ENCODE measurements at places on chromosomes 2 and 18.

- DNase-seq: no peak
Observed at GRCh38 chr18:46385124-46385523, 271.9 kb downstream of the LOXHD1 start.

DNA sequence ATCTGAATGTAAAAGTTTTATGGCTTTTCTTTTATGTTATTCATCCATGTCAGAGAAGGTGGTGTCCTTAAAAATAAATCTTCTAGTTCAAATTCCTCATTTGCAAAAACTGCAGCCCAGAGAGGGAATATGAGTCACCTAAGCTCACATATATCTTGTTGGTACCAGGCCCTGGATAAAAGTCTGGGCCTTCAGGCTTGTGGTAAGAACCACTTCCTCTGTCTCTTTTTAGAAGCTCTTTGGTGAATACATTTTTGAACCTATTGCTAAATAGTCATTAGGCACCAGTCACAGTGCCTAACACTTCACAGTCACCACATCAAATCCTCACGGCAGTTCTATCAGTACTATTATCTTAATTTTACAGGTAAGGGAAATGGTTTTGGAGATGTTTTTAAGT lies 199.2 kb downstream of the KCNS3 start:
- DNase-seq: no peak

DNA sequence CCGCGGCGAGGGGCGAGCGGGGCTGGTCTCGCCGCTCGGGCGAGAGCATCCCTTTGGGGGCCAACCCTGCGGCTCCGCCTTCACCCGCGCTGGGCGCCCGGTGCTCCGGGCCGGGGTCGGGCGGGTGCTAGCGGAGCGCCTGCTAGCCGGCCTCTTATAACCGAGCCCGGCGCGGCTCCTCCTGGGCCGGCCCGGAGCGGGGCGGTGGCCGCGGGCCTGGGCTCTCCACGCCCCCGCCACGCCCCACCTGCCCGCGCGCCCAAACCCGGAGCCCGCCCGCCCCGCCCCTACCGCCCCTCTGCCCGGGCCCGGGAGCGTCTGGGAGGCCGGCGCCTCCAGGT lies at the start of gene FOXI3:
Gene FOXI3 (minus strand): TSS at position 129 of the 341 bp plus-strand sequence. CDS start 158 bp downstream, outside the sequence.
- DNase-seq: no peak

GRCh38 chr2:11073776-11074175 lies 81.5 kb upstream of the SLC66A3 start:
- DNase-seq: no peak

DNA sequence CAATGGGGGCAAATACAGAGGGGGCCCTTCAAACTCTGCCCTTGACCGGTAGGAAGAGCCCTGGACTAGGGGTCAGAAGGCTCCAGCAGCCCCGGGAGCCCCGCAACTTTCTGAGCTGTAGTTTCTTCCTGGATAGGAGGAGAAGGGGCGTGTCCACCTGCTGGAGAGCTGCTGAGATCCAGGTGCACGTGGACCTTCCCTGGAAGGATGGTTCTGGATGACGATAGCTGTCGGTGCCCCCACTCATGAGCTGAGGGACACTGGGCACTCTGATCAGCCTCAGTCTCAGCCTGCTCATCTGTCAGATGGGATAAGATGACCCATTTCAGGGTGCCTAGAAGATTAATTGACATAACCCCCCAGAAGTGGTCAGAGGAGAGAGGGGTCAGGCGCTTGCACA lies 125.2 kb upstream of the HDAC4 start:
- DNase-seq: no peak

- no peak for DNase-seq
Observed at GRCh38 chr2:66463206-66463755, 28.4 kb downstream of the MEIS1 start.

Measured in stimulated activated CD4-positive, alpha-beta T cell treated with anti-CD3 and anti-CD28 coated beads, Interleukin-1b, Interleukin-23, amount 100 ng/mL, for 24 hours (primary cell).